ENCODE measurements at places on chromosomes 3 and 15.

DNA sequence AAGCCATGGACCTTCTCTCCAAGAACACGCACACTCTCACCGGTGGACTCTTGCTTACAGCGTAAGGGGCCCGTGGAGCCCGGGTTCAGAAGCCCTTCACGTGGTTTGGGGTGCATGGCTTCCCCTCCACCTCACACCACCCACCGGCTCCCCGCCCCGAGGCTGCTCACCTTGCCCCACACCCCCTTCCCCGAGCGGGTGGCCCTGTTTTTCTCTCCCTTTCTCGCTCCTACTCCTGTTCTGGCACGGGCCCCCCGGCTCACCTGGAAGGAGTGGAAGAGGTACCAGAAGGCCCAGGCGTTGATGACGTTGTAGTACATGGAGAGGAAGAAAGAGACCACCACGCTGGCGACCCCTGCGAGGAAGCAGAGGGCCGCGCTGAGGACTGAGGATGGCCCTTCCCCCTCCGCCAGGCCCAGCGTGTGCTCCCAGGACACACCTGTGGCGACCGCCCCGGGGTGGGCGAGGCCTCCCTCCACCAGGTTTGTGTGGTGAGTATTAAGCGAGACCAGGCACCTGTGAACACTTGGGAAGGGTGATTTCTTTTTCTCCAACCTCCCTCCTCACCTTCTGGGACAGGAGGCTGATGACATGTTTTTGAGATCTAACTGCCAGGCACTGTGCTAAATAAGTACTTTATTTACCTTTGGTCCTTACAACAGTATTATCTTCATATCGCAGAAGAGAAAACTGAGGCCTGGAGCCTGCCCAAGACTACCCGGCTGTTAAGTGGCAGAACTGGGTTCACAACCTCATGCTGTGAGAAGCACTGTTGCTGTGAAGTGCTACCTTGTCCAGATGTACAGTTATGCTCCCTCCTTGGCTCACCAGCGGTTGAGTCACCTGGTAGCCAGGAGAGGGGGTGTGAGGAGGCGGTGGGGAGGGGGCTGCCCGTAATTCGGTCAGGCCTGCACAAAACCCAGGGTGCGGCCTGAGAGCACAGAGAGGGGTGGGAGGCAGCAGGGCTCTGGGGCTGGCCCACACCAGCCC, 16.3 kb downstream of the SLC6A20 start:
- no peak for ATAC-seq

DNA sequence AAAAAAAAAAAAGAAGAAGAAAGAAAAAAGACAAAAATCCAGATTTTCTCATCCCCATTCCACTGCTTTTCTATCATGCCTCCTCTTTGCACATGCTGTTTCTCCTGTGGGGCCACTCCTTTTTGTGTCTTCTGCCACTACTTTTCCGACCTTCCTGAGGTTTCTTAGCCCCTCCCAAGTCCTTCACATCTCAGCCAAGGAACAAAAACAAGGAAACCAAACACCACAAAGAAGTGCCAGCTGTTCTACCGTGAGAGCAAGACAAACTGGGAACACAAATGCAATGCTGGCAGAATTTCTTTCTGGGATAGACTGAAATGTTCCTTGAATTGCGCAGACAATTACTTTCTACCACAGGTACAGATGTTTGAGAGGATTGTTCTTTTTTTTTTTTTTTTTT, 83.2 kb downstream of the MB21D2 start:
- no peak for ATAC-seq

- no peak for ATAC-seq
Measured at GRCh38 chr15:58522391-58522790, 90.6 kb downstream of the LIPC start.

GRCh38 chr3:61452535-61453090, 108.8 kb upstream of the PTPRG start:
- ATAC-seq = no peak

DNA sequence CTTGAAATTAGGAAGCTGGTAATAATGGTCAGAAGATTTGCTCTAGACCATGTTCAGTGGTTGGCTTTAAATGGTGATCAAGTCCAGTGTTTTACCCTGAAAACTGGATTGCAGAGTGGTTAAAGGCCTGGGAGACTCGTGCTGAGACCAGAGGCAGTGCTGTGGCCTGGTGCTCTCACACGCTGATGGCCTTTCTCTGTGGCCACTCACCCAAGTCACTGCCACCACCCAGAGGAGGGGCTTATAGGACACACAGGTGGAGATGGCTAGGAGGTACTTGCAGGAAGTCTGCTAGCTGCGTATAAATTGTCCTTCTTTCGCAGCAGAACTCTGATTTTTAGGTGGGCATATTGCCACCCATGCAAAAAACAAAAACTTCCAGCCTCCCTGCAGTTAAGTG, 6.2 kb upstream of the EHD4 start:
- no peak for ATAC-seq

GRCh38 chr3:99877031-99877579, 59.4 kb downstream of the CMSS1 start:
- no peak for ATAC-seq

- no peak for ATAC-seq
Measured at GRCh38 chr3:104564045-104564643, 802.6 kb upstream of the ALCAM start.

- no peak for ATAC-seq
Measured at GRCh38 chr3:37531066-37531720, 330.5 kb upstream of the CTDSPL start.

DNA sequence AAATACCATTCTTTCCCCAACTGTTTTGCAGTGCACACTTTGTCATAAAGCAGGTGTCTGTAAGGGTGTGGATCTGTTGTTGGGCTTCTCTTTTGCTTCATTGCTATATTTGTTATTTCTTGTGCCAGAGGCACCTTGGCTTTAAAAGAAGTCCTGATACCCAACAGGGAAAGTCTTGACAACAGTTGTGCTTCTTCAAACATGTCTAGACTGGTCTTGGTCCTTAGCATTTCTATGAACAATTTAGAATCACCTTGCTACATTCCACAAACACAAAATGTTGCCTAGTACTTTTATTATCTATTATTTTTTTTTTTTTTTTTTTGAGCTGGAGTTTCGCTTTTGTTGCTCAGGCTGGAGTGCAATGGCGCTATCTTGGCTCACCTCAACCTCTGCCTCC, 233.7 kb downstream of the SLCO3A1 start:
- ATAC-seq = no peak

DNA sequence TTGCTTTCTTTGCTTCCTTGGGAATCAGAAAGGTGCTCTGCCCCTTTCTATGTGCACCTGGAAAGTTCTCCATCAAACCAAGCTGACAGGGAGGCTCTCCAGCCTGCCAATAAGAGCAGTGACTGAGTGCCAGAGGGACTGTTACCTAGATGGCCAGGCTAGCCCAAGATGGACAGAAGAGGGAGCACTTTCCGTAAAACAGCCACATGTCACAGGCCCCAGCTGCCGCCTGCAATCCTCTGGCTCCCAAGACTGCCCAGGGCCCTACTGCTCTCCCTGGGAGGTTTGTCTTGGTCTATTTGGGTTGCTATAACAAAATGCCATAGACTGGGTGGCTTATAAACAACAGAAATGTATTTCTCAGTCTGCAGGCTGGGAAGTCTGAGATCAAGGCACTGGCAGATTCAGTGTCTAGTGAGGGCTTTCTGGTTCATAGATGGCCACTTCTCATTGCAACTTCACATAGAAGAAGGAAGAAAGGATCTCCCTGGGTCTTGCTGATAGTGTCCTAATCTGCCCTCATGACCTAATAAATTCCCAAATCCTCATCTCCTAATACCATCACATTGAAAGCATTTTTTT, 72.3 kb downstream of the TAMM41 start:
- peak; percentile 87 for ATAC-seq

DNA sequence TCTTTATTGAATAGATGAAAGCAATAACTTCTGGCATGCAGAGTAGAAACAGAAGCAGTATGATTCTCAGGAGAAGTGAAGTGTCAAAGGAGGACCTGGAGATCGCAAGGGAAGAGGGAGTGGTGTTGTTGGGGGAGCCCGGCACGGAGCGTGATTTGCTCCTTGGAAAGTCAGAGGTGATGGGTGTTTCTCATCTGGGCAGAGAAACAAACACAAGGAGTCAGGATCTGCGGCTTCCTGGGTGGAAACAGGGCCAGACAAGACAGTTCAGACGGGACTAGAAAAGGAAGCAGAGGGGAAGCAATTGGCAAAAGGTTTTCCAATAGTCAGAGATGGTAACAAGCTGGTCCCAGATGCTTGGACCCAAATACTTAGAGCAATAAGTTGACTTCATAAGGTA, 34.4 kb upstream of the CCDC80 start:
- no peak for ATAC-seq

- no peak for ATAC-seq
Measured at GRCh38 chr3:31230425-31231223, 302.1 kb upstream of the STT3B start.

DNA sequence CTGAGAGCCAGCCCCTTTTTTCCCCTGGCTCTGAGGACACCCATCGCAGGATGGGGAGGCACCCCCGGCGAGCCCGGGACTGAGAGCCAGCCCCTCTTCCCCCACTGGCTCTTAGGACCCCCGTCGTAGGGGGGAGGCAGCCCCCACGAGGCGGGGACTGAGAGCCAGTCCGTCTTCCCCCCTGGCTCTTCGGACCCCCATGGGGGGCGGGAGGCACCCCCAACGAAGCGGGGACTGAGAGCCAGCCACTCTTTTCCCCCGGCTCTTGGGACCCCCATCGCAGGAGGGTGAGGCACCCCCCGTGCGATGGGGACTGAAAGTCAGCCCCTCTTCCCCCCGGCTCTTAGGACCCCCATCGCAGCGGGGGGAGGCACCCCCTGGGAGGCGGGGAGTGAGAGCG, 36.8 kb upstream of the SSUH2 start:
- no peak for ATAC-seq

DNA sequence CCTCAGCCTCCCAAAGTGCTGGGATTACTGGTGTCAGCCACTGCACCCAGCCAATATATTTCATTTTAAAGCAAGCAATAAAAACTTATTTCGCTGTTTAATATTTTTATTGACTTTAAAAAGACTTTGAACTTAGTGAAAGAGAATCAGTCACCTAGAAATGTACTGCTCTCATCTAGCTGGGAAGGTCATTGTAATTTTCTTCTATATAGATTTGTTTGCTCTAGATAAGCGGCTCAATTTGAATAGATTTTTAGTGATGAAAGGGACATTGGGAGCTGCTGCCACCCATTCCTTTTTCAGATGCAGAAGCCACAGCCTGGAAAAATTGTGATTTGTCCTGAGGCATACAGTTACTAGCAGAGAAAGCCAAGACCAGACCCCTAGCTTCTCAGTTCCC, 40.1 kb downstream of the CAPN7 start:
- no peak for ATAC-seq

- ATAC-seq = peak; percentile 93
Measured at GRCh38 chr15:71103102-71103676, 12.1 kb upstream of the THSD4 start.

DNA sequence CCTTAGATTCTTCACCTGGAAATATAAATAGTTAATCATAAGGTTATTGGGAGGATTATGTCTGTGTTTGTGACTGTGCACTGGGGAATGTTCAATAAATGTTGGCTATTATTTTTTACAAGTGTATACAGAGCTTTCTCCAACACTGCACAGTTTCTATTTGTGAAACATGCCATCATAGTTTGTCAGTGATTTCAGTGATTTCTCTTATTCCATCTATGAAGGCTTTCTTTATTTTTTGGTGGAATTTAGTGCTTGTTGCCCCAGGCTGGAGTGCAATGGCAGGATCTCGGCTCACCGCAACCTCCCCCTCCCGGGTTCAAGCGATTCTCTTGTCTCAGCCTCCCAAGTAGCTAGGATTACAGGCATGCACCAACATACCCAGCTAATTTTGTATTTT, 545.0 kb upstream of the GRM7 start:
- ATAC-seq = no peak

DNA sequence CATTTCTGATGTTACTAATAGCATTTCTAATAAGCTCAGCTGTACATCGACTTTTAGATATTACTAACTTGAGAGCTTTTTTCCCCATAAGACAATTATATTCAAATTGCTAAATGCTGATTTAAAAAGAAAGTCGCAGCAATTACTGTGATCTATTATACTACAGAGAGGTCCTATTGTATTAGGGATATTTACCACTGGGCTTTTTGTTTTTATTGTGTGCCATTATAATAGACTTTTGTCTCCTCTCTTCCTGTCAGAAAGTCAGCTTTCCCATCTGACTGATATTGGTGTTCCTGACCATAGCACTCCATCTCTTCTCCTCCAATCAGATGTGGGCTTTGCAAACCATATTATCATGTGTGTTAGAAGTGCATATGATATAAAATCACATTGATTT, 27.2 kb upstream of the RYR3 start:
- no peak for ATAC-seq

DNA sequence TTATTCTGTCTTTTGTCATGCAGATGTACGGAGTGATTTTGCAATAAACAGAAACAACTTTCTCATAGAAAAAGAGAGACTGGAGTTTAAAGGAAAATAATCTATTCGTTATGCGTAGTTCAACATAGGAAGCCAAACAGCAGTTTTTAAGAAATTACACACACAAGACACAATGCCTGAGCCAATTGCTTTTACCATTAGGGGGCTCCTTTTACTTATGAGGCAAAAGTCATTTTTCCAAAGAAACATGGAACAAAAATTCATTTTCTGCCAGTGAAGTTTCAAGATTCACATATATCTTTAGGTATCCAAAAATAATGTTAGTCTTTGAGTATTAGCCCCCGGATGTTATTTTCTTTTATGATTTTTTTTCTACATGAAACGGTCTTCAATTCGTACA, 10.7 kb downstream of the CNTN6 start:
- no peak for ATAC-seq

DNA sequence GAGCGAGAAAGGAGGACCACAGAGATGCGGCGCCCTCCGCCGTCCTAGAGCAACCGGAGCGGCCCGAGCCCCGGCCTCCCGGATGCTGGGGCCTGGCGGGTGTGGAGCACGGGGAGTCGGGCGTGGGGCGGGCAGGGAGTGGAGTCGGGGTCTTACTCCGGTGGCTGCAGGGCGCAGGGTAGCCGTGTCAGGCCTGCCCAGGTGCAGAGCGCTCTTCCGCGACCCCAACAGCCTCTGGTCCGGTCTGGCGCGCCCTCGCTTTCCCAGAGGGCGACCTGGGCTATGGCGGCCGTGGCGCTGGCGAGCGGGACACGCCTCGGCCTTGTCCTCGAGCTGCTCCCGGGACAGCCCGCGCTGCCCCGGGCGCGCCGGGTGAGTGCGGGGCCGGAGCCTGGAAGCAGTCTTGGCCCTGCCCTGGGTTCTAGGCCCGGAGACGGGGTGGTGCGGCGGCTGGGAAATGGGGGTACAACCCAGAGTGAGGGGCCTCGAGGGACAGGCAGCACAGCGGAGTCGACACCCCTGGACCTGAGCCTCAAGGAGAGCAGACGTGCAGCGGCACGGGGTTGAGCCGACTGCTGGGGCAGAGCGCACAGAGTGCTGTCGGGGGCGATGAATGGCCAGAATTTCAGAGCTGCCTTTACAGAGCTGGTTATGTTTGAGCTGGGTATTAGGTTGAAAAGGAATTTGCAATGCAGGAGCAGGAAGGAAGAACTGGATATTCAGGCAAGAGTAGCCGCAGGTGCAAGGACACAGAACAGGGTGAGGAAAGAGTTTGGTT, at the start of gene ZNF662:
Gene ZNF662 (plus strand): TSS at position 73 of the 778 bp plus-strand sequence. CDS start 1,973 bp downstream, outside the sequence.
- peak; percentile 78 for ATAC-seq

- ATAC-seq = no peak
Measured at GRCh38 chr3:180092889-180093288, 56.2 kb upstream of the PEX5L start.

- no peak for ATAC-seq
Measured at GRCh38 chr15:94677202-94677790, 445.9 kb downstream of the MCTP2 start.

GRCh38 chr15:55613727-55614126, 25.6 kb upstream of the PYGO1 start:
- ATAC-seq = no peak
